ENCODE measurements at places on chromosomes 11 and 22.
A peak's percentile ranks its signal among the peaks of the same experiment; 100 is the strongest.

DNA sequence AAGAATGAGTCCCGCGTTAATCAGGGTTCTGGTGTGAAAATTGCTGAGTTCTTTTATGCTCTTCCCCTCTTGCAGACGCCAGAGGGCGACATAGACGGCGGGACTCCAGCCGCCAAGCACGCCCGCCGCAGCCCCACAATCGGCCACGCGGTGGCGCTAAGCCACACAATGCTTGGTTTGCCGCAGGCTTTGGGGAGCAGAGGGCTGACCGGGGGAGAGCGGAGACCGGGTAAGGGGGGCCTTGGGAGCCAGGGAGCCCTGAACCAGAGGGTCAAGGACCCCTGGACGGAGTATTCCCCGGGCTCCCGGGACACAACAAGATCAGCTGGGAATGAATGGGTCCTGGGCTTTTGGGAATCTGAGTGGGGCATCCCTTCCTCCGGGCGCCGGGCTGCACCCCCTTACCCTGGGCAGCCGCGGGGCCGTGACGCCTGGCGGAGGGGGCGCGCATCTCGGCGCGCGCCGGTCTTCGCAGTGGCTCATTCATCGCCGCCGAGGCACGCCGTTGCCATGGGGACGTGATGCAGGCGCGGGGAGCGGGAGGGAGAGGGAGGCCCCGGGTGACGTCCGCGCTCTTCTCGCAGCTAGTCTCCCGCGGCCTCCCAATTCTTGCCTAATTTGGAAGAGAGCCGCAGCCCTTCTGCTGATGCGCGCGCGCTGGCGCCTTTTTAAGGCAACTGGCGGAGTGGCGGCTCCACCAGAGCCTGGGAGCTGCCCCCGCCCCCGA lies 12.2 kb upstream of the NPAS4 start:
- DNase-seq: peak; percentile 95

DNA sequence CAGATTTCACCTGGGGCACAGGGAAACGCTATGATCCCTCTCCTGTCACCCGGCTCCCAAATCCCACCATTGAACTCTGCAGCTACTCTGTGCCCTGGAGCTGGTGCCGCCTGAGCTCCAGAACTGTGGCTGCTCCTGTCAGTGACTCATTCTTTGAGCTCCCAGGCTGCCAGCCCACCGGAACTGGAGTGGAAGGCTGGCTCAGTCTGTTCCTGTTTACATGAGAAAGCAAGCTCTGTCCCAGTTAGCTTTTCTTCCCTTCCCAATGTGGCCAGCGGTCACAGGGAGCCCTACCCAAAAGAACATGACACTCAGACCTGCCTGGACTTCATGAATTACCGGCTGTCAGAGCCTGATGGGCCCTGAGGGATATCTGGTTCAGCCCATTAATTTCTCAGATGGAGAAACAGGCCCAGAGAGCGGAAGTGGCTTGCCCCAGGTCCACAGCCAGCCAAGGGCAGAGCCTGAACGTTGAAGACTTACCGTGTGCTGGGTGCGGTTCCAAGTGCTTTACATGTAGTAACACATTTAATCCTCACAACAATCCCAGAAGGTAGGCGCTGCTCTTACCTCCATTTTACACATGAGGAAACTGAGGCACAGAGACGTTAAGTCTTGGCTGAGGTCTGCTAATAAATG lies 23.8 kb upstream of the IGSF22 start:
- DNase-seq: no peak

DNA sequence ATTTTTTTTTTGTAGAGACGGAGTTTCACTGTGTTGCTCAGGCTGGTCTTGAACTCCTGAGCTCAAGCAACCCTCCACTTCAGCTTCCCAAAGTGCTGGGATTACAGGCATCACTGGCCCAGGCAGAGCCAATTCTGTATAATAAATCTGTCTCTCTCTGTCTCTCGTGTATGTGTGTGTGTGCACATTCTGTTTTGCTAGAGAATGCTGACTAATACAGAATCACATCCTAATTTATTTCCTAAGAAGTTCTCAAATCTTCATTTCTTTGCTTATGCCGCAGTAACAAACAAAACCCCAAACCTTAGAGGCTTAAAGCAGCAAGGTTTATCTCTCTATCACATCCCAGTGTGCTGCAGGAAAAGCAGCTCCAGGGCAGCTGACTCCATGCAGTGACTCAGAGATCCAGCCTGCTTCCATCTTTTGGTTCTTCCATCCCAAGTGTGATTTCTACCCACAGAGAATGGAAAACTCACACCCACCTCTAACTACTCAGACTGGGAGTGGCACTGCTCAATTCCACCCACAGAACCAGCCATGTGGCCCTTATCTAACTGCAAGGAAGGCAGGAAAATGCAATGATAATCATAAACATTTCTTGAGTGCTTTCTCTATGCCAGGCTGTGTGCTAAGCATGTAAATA lies 35.1 kb upstream of the LRRC10B start:
- no peak for DNase-seq

DNA sequence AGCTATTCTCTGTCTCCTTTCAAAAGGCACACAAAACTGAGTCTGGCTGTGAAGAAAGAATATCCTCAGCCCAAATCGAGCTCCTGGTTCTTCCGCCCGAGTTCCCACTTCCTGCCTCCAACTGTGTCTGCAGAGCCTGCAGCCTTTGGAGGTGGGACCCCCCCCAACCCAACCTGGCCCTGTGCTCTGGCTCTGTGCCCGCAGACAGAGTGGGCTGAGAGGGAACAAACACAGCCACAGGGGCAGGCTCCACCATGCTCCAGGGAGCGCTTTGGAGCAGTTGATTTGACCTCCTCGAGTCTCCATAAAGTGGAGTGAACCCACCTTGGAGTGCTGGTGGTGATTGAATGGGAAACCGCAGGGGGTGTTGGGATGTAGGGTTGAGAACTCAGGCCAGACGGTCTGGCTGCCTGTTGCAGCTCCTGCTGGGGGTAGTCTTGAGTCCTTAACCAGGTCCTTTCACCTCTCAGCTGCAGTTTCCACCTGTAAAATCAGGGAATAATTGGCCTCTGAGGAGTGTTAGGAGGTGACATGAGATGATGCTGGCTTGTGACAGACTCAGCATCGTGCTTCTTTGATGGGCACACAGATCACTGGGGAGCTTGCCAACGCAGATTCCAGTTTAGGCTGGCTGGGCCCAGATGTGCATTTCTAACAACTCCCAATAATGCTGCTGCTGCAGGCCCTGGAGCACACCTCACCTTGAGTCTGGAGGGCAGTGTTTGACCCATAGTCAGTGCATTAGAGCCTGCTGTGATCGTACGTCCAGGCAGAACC lies 11.4 kb downstream of the DAGLA start:
- DNase-seq: no peak

DNA sequence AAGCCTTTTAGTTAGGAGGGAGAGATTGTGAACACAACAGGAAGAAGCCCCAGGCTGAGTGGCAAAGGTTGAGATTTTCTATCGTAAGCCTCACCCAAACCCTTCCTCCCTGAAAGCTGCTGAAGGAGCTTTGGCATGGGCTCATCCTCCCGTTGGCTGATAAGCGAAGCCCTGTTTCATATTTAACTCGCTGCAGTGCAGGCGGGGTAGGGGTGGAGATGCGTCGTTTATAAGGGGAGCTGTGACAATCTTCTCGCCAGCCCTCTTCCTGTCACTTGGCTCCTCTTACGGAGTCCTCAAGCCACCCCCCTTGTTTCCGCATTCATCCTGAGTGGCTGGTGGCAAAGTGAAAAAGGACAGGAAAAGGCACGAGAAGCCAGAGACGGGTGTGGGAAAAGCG lies 137.0 kb downstream of the OR4C45 start:
- no peak for DNase-seq

GRCh38 chr22:39622881-39623367 lies 52.4 kb downstream of the CACNA1I start:
- peak; percentile 73 for DNase-seq

GRCh38 chr22:19085233-19085718 lies 36.9 kb downstream of the DGCR2 start:
- no peak for DNase-seq

DNA sequence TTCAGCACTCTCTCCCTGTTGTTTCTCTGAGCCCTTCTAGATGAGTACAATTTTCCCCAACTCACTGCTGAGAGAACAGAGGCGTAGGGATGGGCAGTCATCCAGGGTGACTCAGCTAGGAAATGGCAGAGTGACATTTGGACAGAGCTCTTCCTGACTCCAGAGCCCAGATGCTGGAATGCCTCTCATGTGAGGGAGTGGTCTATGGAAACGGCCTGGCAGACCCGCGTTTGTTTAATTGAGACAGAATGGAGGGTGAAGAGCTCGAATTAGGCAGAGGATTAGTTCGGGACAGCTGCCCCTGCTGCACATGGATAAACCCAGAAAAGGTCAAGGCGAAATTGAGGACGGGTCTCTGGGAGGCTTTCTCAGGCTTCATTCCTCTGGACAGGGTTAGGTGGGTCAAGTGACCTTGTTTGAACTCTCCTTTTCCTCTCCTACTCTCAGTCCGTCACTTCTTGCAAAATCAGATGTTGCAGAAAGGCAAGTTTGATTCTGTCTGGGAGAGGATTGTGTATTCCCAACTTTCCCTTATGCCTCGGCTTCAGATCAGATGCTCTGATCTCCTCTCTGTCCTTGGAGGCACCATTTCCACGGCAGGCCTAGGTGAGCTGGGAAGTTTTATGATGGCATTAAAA lies 7.6 kb upstream of the LMO2 start:
- DNase-seq: no peak

- DNase-seq: no peak
These were observed 17.2 kb downstream of the DCHS1 start for GRCh38 chr11:6638429-6638828.

- no peak for DNase-seq
These were observed 10.3 kb downstream of the ARFGAP2 start for GRCh38 chr11:47166368-47166767.

DNA sequence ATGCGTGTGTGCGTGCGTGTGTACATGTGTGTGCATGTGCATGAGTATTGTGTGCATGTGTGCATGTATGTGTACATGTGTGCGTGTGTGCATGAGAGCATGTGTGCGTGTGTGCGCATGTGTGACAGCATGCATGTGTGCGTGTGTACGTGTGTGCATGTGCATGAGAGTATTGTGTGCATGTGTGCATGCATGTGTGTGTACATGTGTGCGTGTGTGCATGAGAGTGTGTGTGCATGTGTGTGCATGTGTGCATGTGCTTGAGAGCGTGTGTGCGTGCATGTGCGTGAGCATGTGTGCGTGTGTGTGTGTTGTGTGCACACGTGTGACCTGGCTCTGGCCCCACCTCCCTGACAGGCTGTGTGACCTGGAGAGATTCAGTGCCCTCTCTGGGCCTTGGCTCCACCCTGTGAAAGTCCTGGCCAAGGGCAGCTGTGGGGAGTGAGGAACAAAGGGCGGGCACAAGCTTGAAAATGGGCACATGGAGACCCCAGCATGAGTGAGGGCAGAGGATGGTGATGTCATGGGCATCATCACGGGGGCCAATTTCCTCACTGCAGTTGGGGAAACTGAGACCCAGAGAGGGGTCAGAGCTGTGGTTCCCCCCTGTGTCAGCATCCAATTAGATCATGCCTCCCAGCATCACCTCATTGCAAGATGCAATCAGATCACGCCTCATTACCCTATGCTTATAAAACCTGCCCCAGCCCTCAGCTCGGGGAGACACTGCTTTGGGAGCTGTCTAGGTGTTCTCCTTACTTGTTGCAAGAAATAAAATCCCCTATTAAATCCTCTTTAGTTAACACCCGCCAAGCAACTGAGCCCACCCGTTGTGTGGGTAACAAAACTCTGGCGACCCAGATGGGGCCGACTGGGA lies 658 bp downstream of the ACY3 start:
- no peak for DNase-seq

DNA sequence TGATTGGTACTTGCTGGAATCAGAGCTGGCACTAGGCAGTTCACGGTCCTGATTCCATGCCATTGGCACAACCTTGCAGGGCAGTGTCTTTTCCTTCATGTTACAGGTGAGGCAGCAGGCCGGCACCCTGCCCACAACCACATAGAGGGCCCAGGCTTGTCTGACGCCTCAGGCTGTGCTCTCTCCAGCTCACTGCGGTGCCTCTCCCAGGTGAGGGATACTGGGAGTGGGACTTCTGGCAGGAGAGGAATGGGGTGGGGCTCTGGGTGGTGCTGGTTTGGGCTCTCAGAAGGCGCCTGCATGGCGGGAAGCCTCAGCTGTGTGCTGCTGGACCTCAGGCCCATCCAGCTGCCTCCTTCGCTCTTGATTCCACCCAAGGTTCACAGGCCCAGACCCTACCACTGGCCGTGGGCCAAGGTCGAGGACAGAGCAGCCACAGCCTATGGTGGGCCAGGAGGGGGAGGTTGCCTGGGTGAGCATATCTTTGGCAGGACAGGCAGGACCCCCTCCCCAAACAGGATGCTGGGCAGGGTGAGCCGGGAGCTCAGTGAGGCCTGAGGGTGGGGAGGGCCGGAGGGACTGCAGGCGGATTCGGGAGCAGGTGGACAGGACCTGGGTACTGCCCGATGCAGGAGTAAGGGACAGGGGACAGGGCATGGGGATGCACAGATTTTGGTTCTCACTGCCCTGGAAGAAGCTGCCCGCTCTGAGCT lies 7.0 kb upstream of the MPPED1 start:
- DNase-seq: no peak

- DNase-seq: no peak
These were observed 74.2 kb downstream of the ZBTB16 start for GRCh38 chr11:114133548-114134329.

GRCh38 chr11:44877571-44878497 lies 72.8 kb downstream of the TP53I11 start:
- DNase-seq: no peak

GRCh38 chr11:110479108-110480101 lies 49.7 kb downstream of the FDX1 start:
- DNase-seq: no peak

GRCh38 chr11:36165621-36166397 lies 123.4 kb downstream of the COMMD9 start:
- DNase-seq: no peak

DNA sequence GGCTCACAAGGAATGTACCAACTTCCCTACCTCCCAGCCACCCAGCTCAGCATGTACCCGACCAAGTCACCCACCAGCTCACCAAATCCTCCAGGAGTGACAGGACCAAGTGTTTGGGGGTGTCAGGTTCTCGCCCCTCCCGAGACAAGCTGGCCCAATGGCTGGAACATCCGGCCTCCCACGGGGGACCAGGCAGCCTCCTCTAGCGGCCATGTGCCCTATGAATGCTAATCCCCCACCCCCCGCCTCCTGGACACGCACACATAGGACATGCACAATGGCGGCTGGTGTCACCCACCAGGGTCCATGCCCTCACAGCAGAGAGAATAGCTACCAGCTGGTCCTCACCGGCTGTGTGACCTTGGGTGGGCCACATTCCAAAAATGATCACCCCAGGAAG lies 151.0 kb downstream of the MN1 start:
- no peak for DNase-seq

GRCh38 chr11:108895579-108896480 lies 231.0 kb downstream of the DDX10 start:
- no peak for DNase-seq

- no peak for DNase-seq
These were observed 19.2 kb upstream of the TH start for GRCh38 chr11:2190657-2191471.

- no peak for DNase-seq
These were observed 5.6 kb upstream of the SMIM38 start for GRCh38 chr11:69150175-69150574.

- DNase-seq: peak; percentile 44
These were observed 585 bp downstream of the NF2 start for GRCh38 chr22:29604076-29604360.

- DNase-seq: no peak
These were observed 102.3 kb downstream of the CHST1 start for GRCh38 chr11:45563171-45563570.
